ENCODE measurements at places on chromosomes 4 and X. TPM values are rescaled to one million over a fixed set of nuclear protein-coding genes. Genes with fewer than 3 reads are reported as not detected.

FGF16 gene
- not detected for total RNA-seq

MOSPD2 gene
- 21.4 TPM for total RNA-seq

PPP1R2C gene
- total RNA-seq = not detected

ATP2B3 gene
- total RNA-seq = not detected

ACOT9 gene
- 72.2 TPM for total RNA-seq

SHROOM4 gene
- 4.0 TPM for total RNA-seq

CNKSR2 gene
- total RNA-seq = 0.55 TPM

NDNF gene
- total RNA-seq = 6.0 TPM

KLKB1 gene
- not detected for total RNA-seq

GPM6B gene
- total RNA-seq = 7.6 TPM

SOD3 gene
- 49.1 TPM for total RNA-seq

GAGE12E gene
- total RNA-seq = not detected

USP51 gene
- total RNA-seq = not detected

EVC2 gene
- total RNA-seq = 5.4 TPM

LRAT gene
- total RNA-seq = 0.41 TPM

TMEM144 gene
- 20.6 TPM for total RNA-seq

CENPVL1 gene
- not detected for total RNA-seq

STARD8 gene
- total RNA-seq = 11.6 TPM

GAGE12J gene
- not detected for total RNA-seq

STS gene
- total RNA-seq = 4.9 TPM

DUSP21 gene
- total RNA-seq = not detected

MGARP gene
- 3.4 TPM for total RNA-seq

ARHGEF6 gene
- 4.2 TPM for total RNA-seq

ARAP2 gene
- 108 TPM for total RNA-seq

CHIC2 gene
- total RNA-seq = 67.7 TPM

PUDP gene
- total RNA-seq = 26.1 TPM

FAM9C gene
- total RNA-seq = not detected

CLRN2 gene
- total RNA-seq = not detected

PRRG1 gene
- total RNA-seq = 14.6 TPM

RHOXF2B gene
- not detected for total RNA-seq

SSX1 gene
- total RNA-seq = not detected

NOP14 gene
- 43.0 TPM for total RNA-seq

PCDH19 gene
- total RNA-seq = 1.4 TPM

LIAS gene
- 27.3 TPM for total RNA-seq

HMGB3 gene
- total RNA-seq = 2.6 TPM

VGLL1 gene
- not detected for total RNA-seq
